ENCODE measurements at places on chromosomes 16 and 17. TPM values are rescaled to one million over a fixed set of nuclear protein-coding genes. Genes with fewer than 3 reads are reported as not detected.
A peak's percentile ranks its signal among the peaks of the same experiment; 100 is the strongest.

ADAD2 gene
- not detected for total RNA-seq

ABCA5 gene
- total RNA-seq, result 7.3 TPM

RARA gene
- 25.2 TPM for total RNA-seq

DNA sequence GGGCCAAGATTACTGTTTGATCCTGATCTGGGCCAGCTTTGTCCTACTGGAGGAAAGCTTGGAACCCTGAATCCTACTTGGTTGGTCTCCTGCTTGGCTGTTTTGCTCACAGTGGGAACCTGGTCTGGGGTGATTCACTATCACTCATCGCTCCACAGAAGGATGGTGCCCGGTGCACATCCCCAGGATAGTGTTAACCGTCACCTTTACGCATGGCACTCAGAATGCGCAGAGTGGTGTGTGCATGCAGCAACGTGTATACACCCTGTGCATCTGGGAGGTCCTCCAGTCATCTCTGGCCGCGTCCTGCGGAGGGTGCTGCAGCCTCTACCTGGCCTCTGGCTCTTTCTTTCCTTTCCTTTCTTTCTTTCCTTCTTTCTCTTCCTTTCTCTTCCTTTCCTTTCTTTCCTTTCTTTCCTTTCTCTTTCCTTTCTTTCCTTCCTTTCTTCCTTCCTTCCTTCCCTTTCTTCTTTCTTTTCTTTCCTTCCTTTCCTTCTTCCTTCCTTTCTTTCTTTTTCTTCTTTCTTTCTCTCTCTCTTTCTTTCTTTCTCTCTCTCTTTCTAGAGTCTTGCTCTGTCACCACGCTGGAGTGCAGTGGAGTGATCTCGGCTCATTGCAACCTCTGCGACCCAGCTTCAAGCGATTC, 13.1 kb downstream of the SOCS3 start:
- DNase-seq, result no peak

GRCh38 chr17:82004517-82005455, 17.9 kb downstream of the CENPX start:
- DNase-seq, result no peak

DNA sequence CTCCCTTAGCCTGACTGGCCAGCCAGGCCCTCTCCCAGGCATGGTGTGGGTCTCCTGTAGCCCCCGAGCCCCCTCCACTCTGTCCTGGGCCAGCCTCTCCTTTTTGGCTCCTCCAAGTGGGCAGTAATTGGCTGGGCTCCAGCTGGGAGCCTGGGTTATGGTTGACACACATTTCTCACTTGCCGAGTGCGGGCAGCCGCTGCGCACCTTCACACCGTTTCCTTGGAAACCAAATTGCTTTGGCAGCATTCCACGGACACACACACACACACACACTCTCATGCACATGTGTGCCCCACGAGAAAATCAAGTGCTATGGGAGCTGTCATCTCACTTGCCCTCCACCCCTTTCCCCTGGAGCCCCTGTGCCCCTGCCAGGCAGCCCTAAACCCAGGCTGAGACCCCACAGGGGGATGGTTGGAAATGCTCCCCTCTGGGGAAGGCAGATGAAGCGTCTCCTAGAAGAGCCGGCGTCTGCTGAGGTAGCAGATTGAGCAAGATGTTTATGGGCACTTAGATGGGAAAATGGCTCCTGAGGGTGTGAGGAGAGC, 402.7 kb upstream of the TNRC6C start:
- no peak for DNase-seq

DNA sequence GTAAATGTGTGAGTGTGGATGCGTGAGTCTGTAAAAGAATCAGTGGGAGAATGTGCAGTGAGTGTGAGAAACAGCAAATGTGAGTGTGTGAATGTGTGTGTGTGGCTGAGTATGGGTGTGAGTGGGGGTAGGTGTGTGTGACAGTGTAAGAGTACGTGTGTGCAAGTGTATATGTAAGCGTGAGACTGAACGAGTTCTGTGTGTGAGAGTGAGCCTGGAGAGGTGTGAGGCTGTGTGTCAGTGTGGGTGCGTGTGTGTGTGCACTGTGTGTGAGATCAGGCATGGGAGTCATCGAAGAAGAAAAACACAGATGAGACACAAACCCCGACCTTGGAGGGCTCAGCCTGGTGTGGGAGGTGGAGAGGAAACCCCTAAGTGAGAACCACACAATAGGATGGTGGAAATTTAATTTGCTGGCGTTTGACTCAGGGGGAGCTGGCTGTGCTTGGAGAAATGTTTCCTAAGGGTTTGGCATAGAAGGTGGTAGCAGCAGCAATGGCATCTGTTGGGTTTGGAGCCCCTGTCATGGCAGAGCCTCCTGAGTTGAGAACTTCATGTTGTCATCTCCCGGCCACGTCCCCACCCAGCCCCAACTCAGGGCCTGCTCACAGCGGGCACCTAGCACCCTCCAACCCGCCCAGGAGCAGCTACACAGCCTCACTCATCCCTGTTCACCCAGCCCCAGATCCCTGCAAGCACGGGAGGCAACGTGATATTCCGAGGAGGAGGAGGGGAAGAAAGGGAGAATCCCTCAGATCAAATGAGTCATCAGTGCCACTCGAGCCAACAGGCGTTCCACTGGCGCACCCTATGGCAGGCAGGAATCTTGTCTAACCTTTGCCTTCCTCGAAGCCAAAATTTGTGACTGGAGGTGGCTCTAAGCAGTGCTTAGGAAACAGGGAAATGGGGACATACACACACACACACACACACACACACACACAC, 14.3 kb upstream of the NUBP1 start:
- peak; percentile 37 for DNase-seq

- DNase-seq, result no peak
These were observed 89.9 kb downstream of the C16orf78 start for GRCh38 chr16:49463529-49463928.

DNA sequence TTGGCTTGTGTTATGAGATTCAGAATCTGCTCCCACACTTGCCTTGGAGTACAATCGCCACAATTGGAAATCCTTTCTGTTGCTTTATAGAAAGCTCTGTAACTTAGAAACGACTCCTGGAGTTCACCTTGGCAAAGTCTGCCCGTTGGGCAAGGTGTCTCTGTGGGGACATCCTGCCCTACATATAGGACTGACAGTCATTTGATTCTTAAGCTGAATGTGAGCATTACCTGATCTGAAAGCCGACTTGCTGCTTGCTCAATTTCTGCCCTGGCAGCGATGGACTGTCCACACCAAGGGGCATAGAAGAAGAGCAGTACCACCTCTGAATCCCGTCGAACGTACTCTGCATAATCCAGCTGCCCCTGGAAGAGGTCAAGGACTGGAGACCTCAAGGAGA, 6.9 kb downstream of the TXNDC11 start:
- DNase-seq, result no peak

DNA sequence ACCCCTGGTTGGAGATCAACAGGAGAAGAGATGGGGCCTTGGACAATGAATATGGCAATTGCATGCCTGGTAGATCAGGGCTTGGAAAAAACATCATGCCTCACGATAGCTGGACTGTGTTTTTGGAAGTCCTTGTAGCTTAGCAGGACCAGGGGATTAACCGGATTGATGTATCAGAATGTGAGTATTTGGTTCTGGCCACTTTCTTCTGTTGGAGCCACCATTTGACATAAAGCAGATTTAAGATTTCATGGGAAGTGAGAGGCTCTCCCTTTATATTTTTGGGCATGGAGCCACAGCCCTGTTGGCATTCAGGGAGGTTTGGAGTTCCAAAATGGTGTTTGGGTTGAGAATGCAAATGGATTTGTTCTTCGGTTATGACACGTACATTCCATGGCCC, 424.7 kb upstream of the MAF start:
- DNase-seq, result no peak
